Activated gamma-delta T cell treated with anti-CD3 and anti-CD28 coated beads, Interleukin-2, amount 50 U/mL, for 16 hours (primary cell): ENCODE measurements at places on chromosomes 11 and 22.
A peak's percentile ranks its signal among the peaks of the same experiment; 100 is the strongest.

- no peak for DNase-seq
These were observed 539.6 kb upstream of the CADM1 start for GRCh38 chr11:116043857-116044256.

- no peak for DNase-seq
These were observed 9.0 kb upstream of the RAG1 start for GRCh38 chr11:36558571-36559413.

DNA sequence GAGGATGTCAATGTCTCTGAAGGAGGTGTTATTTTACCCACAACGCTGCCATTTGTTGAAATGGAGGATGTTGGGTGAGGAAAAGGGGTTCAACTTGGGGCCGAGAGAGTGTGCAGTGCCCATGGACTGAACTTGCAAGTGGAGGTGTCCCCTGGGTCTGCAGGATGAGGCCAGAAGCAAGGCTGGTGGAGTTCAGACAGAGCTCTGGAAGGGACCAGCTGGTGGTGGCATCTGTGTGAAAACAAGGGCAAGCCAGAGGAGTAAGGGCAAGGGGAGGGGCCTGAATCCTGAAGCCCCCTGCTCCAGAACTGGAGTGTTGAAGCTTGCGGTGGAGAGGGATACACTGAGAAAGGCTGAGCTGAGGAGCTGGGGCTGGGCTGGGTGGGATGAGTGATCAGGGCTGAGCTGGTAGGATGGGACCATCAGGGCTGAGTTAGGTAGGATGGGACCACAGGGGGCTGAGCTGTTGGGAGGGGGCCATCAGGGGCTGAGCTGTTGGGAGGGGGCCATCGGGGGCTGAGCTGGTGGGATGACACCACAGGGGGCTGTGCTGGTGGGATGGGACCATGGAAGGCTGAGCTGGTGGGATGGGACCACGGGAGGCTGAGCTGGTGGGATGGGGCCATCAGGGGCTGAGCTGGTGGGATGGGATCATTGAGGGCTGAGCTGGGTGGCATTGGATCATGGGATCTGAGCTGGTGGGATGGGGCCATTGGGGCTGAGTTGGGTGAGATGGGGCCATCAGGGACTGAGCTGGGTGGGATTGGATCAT lies 13.4 kb upstream of the CTSD start:
- DNase-seq = no peak

- no peak for DNase-seq
These were observed 1342.7 kb upstream of the TENM4 start for GRCh38 chr11:80783561-80783960.

DNA sequence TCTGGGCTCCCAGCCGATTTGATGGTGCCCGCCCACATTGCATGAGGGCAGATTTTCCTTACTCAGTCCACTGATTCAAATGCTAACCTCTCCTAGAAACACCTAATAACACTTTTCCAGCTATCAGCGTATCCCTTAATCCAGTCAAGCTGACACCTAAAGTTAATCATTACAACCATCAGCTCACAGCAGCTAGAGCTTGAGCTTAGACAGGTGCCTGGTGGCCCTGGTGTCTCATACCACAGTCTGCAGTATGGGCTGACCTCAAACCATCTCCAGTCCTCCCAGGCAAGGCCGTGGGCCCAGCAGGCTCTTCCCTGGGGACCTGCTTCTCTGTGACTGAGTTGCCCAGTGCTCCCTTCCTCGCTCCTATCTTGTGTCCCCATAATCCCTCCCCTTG lies 174.4 kb upstream of the NECTIN1 start:
- no peak for DNase-seq

DNA sequence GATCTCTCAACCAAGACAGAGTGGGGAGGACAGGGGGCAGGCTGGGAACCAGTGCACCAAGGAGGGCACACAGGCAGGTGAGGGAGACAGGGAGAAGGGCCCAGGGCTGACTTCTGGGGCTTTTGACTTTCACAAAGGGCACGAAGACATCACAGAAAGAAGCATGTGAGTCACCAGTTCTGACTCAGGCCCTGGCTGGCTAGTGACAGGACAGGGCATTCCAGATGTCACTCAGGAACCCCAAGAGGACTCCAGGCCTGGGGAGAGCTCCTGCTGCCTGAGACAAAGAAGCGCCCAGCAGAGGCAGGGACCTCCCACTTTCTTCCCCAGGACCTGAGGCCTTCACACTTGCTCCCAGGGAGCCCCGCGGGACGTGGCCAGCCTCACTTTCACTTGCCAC lies 497.2 kb downstream of the BUD13 start:
- DNase-seq = no peak

- no peak for DNase-seq
These were observed 147.4 kb upstream of the TEAD1 start for GRCh38 chr11:12526789-12527188.

DNA sequence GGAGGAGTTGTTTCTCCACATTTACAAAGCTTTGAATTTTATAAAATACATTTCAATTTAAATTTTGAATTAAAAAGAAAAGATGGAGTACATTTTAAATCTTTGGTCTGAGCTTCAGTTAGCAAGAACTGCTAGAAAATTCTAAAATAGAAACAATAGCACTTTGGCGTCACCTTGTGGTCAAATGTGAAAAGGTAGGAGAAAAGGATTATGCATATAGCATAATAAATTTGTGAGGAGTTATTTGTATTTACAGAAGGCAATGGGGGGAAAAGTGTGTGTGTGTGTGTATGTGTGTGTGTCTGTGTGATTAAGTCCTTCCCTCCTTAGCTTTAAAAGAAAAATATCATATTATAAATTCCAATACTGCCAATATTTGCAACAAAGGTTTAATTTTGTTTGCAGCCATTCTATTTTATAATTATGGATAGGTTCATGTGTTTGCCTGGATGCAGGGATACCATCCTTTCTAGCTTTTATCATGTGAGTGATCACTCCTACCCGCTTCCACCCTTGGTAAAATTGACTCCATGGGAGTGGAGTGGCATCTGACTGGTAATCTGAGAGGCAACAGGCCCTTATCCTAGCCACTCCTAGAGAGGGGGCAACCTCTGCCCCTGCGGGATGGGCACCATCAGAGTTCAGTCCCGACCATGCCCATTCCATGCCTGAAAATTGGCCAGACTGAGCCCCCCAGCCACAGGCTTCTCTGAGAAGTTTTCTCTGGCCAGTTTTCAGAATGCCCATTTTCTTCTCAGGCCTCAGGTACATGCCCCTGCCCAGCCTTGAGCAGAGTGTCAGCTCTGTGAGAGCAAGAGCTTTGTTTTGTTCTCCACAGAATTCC lies 13.6 kb upstream of the LGR4 start:
- peak; percentile 19 for DNase-seq

DNA sequence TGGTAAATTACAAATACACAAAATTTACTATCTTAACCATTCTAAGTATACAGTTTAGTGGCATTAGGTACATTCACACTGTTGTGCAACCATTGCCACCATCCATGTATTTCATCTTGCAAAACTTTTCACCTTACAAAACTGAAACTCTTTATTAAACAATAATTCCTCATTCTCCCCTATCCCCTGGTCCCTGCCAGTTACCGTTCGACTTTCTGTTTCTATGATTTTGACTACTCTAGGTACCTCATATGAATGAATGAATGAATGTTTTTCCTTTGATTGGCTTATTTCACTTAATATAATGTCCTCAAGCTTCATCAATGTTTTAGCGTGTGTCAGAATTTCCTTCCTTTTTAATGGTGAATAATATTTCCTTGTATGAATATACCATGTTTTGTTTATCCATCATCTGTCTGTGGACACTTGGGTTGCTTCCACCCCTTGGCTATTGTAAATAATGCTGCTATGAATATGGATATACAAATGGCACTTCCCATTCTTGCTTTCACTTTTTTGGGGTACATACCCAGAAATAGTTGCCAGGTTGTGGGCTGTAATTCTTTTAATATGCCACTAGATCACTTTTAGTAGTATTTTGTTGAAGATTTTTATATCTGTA lies 93.0 kb downstream of the UVRAG start:
- no peak for DNase-seq

GRCh38 chr11:116078101-116078591 lies 573.9 kb upstream of the CADM1 start:
- DNase-seq = no peak

DNA sequence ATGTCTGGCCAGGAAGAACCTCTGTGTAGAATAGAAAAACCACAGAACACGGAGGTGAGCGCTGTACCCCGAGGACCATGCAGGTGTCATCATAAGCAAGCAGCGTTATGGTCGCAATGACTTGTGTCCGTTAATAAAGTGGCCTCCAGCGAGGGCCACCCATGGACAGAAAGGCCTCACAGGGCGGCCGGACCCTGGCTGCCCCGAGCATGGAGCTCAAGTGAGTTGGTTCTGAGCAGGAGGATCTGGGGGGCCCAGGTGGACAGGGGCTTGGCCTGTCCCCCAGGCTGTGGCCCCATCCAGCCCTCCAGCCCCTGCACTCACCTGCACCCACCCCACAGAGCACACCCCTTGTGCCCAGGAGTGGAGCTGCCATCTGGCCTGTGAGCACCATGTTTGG lies 133.8 kb downstream of the BRD1 start:
- no peak for DNase-seq

DNA sequence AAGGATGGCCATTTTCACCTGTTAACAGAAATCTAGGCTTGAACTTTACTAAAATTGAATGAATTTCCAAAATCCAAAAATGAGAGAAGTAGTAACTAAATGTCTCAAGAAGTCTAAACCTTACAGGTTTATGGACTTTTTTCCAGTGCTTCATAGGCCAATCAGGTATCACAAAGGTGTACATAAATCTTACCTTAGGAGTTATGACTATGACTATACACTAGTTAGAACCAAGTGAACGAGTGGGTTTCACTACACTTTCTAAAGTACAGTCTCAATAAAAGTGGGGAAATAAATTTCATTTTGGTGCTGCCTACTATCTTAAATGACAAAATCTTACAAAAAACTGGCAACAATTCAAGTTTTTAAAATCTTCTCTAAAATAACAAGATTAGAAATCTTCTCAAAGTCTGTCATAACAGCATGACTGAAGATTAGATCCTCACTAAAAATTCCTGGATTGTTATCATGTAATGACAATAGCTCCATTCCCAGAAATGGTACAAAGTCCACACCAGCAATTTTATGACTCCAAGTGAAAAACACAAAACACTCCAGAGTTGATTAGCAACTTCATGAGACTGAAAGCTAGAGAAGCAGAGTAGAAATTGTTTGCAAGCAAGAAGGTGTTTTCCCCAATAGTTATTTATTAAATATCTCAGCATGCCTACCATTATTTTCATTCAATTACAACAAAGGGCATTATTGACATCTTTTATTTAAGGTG lies 20.9 kb downstream of the SOX6 start:
- DNase-seq = no peak

DNA sequence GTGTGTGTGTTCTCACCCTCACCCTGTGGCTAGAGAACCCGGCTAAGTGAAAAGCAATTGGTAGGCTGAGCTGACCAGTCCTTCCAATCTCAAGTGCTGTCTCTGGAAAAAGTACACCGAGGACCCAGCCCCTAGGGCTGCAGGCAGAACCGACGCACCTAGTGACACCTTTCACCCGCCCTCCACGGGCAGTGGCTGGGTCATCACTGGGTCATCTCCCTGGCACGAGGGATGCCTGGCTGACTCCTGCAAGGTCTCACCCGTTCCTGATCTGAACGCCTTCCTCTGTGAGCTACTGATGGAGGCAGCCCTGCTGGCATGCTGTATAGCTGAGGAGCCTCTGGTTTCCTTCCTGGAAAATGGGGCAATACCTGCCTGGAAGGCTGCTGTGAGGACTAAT lies 311.5 kb downstream of the NTM start:
- DNase-seq = no peak

DNA sequence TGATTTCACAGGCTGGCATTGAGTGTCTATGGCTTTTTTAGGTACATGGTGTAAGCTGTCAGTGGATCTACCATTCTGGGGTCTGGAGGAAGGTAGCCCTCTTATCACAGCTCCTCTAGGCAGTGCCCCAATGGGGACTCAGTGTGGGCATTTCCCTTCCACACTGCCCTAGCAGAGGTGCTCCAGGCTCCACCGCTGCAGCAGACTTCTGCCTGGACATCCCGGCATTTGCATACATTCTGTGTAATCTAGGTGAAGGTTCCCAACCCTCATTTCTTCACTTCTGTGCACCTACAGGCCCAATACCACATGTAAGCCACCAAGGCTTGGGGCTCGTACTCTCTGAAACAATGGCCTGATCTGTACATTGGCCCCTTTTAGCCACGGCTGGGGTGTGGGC lies 78.3 kb downstream of the RNF169 start:
- DNase-seq = no peak

GRCh38 chr22:19430890-19431541 lies 517 bp downstream of the HIRA start:
- DNase-seq = no peak

DNA sequence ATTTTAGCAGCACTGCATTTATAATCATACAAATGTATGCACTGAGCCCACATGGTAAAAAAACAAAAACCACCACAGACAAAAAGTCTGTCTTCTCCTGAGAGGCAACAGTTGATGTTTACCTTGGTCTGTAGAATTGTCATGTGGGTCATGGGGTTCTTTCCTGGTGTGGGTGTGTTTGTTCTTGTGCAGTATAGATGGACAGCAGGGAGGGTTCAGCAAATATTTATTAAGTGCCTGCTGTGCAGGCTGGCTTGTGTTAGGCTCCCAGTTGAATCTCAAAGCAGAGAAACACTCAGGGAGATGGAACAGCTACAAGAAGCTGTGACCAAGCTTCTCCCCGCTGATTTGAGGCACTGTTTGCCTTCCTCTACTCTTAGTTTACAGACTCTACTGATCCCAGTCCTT lies 82.2 kb downstream of the PISD start:
- no peak for DNase-seq

- DNase-seq = peak; percentile 46
These were observed at the start of gene PRDM11 for GRCh38 chr11:45146072-45147016. PRDM11 (plus strand) TSS chr11:45146639; CDS start chr11:45181767, 35,128 bp downstream.

DNA sequence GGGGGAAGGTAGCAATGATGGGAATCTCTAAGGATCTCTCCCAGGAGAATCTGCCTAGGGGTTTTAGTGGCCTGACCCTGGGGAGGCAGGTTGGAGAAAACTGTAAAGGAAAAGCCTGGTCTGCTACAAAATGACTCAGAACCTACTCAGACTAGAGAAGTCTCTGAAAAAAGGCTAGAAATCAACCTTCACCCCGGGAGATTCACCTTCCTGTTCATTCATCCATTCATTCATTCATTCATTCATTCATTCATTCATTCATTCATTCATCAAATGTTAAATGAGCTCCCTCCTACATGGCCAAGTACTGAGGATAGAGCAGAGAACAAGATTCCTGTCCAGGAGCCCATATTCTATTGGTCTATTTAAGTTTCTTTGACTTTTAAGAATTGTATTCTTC lies 8.9 kb upstream of the ANKK1 start:
- no peak for DNase-seq

- no peak for DNase-seq
These were observed 46.6 kb upstream of the RCN1 start for GRCh38 chr11:32044158-32044863.

DNA sequence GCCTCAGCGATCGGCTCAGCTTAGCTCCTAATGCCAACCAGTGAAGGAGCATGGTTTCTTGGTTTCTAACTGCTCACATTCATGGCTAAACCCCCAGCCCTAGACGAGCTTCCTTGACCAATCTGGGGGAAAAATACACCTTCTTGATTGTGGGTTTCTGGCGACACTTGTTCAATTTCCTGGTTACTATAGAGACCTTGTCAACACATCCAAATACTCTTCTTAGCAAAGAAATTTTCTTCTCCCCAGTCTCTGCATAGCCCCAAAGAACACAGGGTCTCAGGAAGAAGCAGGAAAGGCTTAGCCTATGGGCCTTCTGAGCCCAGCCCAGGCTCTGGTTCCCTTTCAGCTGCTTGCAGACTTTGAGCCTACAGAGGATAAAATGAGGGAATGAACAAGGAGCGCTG lies 88.5 kb upstream of the SYT13 start:
- DNase-seq = no peak

- no peak for DNase-seq
These were observed 19.4 kb downstream of the TUBGCP6 start for GRCh38 chr22:50225200-50225969.

- DNase-seq = peak; percentile 68
These were observed 71.7 kb downstream of the IGLL5 start for GRCh38 chr22:22959147-22959827.
